Ureter (tissue), 1 donor: ENCODE measurements at places on chromosomes 16 and 17. TPM values are rescaled to one million over a fixed set of nuclear protein-coding genes. Genes with fewer than 3 reads are reported as not detected.

CSF3 gene
- 1.0 TPM for total RNA-seq

RNU2-1 gene
- total RNA-seq, result 1,456 TPM

PPY gene
- total RNA-seq, result not detected

FBXW10B gene
- total RNA-seq, result 15.4 TPM

CHRNE gene
- 1.2 TPM for total RNA-seq

CCDC154 gene
- total RNA-seq, result 2.0 TPM

CHD9NB gene
- 2.2 TPM for total RNA-seq

PIGW gene
- 17.2 TPM for total RNA-seq

VPS25 gene
- 54.0 TPM for total RNA-seq

NAGPA gene
- 9.0 TPM for total RNA-seq

TBC1D3C gene
- not detected for total RNA-seq

GPRC5B gene
- total RNA-seq, result 23.2 TPM

KRT31 gene
- not detected for total RNA-seq

NFATC2IP gene
- total RNA-seq, result 43.2 TPM

LRRC37A3 gene
- 30.3 TPM for total RNA-seq

LRRC46 gene
- 0.31 TPM for total RNA-seq

NATD1 gene
- total RNA-seq, result 5.6 TPM

ADGRG3 gene
- total RNA-seq, result 2.2 TPM

IKZF3 gene
- 24.3 TPM for total RNA-seq

ENPP7 gene
- 0.18 TPM for total RNA-seq

HLF gene
- total RNA-seq, result 23.8 TPM

EVI2B gene
- total RNA-seq, result 6.5 TPM

CYBA gene
- 279 TPM for total RNA-seq

CHST5 gene
- total RNA-seq, result 0.26 TPM

GPR179 gene
- 0.05 TPM for total RNA-seq

SLC52A1 gene
- total RNA-seq, result 2.5 TPM

PABPN1L gene
- total RNA-seq, result not detected

PIP4K2B gene
- total RNA-seq, result 44.7 TPM

YBX2 gene
- not detected for total RNA-seq

CCL23 gene
- 6.3 TPM for total RNA-seq

KRTAP16-1 gene
- total RNA-seq, result not detected

PRR35 gene
- not detected for total RNA-seq

PCYT2 gene
- total RNA-seq, result 58.9 TPM

NLRC3 gene
- total RNA-seq, result 3.0 TPM

TP53I13 gene
- 44.6 TPM for total RNA-seq

KLHL36 gene
- total RNA-seq, result 55.9 TPM

CDRT15L2 gene
- not detected for total RNA-seq

ITGB4 gene
- total RNA-seq, result 303 TPM

CCDC92B gene
- total RNA-seq, result 1.0 TPM

SLC25A10 gene
- 33.1 TPM for total RNA-seq

CCL5 gene
- total RNA-seq, result 12.1 TPM

PRSS21 gene
- 1.3 TPM for total RNA-seq
